ENCODE measurements at places on chromosomes 12 and 14.

DNA sequence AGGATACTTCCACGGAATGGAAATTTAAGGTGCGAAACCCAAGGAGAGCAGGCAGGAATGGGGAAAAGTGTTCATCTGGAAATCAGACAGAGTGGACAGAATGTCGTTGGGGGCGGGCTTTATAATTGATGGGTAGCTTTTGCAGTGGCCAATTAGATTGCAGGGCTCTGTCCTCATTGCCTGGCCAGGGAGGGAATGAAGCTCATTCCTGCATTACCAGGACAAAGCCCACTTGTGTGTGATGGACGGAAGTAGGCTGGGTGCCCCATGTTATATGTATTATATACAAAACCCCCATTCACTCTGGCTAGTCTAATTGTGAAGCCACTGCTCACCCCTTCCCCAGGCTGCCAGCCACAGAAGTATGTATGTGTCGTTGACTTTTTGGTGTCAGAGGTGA lies 23.6 kb downstream of the ZNF664 start:
- DNase-seq: no peak

DNA sequence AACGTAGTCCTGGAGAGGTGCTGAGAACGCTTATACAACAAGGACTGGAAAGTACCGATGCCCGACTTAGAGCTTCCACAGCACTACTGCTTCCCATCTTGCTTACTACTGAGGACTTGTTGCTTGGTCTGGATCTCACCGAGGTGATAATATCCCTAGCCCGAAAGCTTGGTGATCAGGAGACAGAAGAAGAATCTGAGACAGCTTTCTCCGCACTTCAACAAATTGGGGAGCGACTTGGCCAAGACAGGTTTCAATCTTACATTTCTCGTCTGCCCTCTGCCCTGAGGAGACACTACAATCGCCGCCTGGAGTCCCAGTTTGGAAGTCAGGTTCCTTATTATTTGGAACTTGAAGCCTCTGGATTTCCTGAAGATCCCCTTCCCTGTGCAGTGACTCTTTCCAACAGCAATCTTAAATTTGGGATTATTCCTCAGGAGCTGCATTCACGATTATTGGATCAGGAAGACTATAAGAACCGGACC lies 1.1 kb downstream of the TOGARAM1 start:
- DNase-seq: no peak

DNA sequence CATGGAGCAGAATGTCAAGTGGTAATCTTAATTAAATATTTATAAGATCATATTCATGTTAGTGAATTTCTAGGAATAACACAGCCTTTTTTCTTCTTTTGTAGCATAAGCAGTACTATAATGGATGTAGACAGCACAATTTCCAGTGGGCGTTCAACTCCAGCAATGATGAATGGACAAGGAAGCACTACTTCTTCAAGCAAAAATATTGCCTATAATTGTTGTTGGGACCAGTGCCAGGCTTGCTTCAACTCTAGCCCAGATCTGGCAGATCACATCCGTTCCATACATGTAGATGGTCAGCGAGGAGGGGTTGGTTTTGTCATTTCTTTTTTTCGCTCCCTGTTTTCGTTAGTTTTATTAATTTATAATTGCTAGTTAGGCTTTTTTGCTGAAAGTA lies 23.1 kb downstream of the AEBP2 start:
- no peak for DNase-seq

DNA sequence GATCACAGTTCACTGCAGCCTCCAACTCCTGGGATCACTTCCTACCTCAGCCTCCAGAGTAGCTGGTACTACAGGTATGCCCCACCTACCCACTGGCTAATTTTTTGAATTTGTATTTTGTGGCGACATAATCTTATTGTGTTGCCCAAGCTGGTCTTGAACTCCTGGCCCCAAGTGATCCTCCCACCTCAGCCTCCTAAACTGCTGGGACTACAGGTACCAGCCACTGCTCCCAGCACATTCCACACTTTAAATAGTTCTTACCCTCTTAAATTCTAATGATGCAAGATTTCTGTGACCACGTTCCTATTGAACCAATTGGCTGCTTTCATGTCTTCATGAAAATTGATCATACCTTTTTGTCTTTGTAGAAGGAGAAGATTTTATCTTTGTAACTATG lies 96.6 kb downstream of the SYT1 start:
- DNase-seq: no peak

GRCh38 chr12:79933532-79934264 lies 1.2 kb downstream of the PPP1R12A start:
- DNase-seq: no peak

- DNase-seq: no peak
Measured at GRCh38 chr12:24373004-24373403, 423.5 kb upstream of the SOX5 start.

DNA sequence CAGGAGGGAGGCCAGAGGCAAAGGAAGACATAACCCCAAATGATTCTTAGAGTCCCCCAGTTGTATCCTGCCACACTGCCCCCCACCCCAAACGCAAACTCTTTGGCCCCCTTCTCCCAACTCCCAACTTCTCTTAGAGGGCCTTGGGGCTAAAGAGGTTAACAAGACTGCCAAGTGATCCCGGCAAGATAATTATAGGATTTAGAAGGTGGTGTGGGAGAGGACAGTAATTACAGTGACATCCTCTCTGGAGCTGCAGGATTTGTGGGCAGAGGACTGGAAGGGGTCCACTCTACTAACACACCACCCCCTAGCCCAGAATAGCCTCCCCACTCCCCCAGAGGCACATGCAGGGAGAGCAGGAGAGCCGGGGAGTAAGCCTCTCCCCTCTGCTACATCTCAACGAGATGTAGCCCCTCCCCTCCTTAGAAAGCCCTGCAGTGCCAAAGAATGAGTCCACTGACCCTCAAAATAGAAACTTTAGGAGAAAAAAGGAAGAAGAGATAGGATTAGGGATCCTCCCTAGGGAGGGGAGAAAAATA lies 5.3 kb upstream of the GDF11 start:
- DNase-seq: no peak

DNA sequence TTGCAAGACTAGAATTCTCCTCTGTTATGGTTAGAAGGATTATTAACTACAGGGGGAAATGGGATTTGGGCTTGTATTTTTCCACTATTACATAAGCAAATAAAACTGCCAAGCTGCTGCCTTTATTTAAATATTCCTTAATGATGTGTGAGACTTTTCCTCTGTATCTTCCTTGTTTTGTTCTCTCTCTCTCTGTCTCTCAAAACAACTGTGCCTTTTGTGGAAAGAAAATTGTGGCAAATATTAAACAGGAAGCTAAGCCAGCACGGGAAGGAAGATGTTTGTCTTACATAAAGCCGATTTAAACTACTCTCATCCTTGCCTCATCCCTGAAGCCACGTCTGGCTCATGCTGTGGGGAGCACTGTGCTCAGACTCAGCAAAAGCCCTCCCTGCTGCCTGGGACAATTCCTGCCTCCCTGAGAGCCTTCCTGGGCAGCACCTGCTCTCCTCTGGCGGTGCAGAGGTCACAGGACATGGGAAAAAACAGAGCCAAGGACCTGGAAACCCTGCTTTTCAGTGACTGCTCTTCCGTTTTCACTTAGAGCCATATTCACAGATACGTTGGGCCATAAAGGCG lies 237.2 kb downstream of the SLC15A4 start:
- no peak for DNase-seq

DNA sequence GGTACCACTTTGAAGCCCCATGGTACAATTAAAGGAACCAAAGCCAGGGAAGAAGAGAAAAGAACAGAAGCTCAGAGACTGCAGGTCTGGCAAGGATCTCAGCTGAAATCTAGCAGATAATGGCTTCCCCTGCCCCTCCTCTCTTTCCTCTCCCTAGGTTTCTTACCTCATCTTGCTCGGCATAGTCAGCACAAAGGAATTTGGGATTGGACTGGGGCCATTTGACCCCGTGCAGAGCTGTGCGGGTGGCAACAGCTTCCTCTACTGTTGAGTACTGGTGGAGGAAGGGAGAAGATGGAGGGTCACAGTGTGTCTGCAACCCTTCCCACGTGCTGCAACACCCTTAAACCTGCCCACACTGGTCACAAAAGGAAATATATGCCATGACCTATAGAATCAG lies 4.7 kb upstream of the CDH24 start:
- no peak for DNase-seq

DNA sequence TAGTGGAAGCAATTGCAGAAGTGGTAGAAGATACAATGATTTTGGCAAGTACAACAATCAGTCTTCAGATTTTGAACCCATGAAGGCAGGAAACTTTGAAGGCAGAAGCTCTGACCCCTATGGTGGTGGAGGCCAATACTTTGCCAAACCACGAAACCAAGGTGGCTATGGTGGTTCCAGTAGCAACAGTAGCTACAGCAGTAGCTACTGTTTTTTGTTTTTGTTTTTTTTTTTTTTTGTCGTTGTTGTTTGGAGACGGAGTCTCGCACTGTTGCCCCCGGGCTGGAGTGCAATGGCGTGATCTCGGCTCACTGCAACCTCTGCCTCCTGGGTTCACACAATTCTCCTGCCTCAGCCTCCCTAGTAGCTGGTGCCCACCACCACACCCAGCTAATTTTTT lies 47.4 kb downstream of the IFNG-AS1 start:
- DNase-seq: no peak

DNA sequence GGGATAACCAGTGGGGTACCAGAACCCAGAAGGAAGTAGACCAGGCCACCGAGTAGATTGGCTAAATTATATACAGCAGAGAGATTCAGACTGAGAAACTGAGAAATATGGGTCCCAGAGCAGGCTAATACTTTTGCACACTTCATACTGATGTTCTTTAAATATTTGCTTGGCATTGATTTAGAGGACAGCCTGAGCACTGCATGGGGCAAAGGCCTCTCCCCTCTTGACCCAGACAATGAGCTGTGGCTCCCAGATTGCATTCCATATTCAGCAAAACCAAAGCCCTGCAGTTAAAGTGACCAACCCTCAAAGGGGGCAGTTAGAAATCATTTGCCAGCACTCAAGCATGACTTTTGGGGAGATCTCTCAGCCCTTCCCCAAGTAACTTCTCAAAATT lies 279.2 kb downstream of the SUDS3 start:
- DNase-seq: no peak

GRCh38 chr14:71324767-71325272 lies 417.6 kb downstream of the PCNX1 start:
- DNase-seq: no peak

DNA sequence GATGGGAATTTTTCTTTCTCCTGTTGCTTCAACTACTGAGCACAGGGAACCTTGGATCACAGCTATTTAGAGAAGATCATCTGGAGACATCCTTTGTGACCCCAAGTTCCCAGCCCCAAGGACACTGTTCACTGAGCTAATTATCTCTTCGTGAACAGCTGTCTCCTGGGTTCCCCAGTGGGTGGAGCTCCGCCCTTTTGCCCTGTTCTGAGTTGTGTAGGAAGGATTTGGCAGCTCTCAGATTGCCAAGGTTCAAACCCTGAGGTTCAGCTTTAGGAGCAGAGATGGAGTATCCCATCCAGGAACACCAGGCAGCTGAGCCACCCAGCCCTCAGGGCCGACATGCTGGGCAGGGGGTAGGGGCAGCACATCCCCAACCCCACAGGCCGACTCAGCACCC lies 32.0 kb downstream of the NGB start:
- DNase-seq: no peak

GRCh38 chr12:25387732-25388050 lies 137.0 kb upstream of the KRAS start:
- no peak for DNase-seq

All from stimulated activated CD8-positive, alpha-beta memory T cell treated with anti-CD3 and anti-CD28 coated beads, Interleukin-4, amount 100 ng/mL, for 24 hours (primary cell).